ENCODE measurements at places on chromosomes 5 and 9.

DNA sequence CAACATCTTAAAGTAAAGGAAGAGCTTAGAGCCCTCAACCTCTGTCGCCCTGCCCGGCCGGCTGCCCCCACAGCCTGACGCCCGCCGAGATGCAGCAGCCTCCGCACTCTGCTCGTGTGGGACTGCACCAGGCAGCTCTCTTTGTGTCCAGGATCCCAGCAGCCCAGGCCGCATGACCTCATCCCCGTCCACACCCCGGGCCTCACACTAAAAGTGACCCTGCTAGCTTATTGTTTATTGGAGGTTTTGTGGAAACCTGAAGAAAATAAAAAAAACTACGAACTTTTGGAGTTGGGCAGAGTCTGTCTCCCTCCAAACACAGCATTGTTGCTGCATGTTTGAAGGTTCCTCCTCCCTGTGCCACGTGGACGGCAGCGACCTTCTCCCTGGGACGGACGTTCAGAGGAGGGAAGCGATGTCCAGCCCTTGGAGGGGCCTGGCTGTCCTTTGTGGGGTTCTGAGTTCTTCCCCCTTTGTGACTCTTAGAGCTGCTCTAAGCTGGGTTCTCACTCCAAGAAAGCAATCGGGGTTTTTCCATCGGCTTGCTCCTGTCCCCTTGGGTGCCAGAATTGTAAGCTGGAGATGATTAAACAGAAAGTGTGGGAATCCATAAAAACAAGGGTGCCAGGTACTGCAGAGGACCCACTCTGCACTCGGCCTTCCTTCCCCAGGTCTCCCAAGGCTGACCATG lies 103.5 kb upstream of the COL5A1 start:
- DNase-seq, result no peak

DNA sequence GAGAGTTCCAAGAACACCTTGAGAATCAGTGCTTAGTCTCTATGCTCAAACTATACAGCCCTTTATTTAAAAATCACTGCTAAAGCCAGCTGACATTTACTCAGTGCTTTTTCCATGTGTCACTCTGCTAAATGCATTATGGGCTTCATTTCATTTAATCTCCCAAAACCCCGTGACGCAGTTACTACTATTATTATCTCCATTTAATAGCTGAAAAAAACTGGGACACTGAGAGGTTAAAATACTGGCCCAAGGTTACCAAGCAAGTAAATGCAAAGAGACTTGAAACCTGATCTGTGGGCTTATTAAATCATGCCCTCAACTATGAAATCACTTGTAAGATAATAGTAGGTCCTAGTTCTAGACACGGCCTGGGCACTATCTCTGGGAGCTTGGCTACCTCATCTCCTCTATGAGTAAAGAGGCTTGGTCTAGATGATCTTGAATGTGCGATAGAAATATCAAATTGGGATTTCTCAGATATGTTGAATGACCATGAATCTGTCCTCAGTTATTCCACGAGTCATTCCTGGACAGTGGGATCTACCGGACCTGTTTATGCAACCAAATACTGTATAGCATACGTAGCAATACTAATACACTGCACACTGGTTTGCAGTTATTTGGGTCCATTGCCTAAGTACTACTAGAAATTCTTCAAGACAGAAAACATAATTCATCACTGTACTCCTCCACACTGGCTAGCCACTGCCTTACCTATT lies 32.3 kb downstream of the MARCHF11 start:
- no peak for DNase-seq

GRCh38 chr9:94656200-94656599 lies 16.9 kb upstream of the FBP1 start:
- DNase-seq, result peak; percentile 97

- DNase-seq, result no peak
Observed at GRCh38 chr9:129322022-129322621, 144.1 kb upstream of the IER5L start.

DNA sequence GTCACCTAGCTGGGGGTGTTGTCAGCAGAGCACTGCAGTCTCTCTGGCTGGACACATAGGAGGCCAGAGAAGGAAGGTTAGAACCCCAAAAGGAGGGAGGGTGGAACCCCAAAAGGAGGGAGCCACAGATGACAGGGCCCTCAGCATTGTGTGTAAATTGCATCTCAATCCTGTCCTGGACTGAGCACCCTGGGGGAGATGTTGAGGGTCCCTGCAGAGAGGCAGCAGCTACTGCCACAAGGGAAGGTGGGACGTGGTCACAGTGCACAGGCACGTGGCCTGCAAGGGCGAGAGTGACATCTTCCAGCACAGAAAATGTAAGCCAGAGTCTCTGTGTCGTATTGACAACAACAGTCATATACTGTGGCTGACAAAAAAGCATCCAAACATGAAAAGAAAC lies 36.5 kb upstream of the CEP72 start:
- no peak for DNase-seq

- no peak for DNase-seq
Observed at GRCh38 chr5:147467973-147468508, 41.8 kb downstream of the DPYSL3 start.

DNA sequence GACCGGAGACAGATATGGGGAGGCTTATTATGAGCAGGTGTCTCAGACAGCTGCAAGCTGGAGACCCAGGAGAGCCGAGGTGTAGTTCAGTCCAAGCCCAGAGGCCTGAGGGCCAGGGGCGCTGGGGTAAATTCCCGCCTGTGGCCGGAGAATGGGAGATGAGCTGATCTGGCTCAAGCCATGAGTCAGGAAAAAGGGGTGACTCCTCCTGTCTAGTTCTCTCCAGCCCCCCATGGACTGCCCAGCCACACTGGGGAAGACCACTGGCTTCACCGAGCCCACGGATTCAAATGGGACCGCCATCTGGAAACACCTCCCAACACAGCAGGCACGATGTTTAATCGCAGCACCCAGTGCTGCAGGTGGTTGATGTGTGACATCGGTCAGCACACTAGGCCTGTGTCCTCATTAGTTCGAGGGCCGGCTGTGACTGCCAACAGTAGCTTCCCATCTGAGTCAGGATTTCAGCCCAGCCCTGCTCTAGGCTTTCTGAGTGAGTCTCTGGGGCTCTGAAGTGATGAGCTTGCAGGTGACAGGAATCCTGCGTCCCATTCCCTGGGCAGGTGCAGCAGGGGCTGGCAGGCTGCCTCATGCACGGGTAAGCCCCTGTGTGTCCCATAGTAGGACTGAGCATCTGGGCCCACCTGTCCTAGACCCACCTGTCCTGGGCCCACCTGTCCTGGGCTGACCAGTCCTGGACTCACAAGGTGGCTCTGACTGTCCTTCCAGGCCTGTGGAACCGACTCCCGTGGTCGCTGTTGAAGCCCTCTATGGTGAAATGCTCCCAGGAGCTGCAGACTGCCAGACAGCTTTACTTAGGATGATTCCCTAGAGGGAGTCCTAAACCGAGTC lies 49.7 kb downstream of the AHRR start:
- peak; percentile 11 for DNase-seq

- peak; percentile 97 for DNase-seq
Observed at GRCh38 chr9:81689343-81690175, at the start of gene TLE1. Gene TLE1 (minus strand): TSS chr9:81689547. CDS start chr9:81688240, 1,307 bp downstream.

DNA sequence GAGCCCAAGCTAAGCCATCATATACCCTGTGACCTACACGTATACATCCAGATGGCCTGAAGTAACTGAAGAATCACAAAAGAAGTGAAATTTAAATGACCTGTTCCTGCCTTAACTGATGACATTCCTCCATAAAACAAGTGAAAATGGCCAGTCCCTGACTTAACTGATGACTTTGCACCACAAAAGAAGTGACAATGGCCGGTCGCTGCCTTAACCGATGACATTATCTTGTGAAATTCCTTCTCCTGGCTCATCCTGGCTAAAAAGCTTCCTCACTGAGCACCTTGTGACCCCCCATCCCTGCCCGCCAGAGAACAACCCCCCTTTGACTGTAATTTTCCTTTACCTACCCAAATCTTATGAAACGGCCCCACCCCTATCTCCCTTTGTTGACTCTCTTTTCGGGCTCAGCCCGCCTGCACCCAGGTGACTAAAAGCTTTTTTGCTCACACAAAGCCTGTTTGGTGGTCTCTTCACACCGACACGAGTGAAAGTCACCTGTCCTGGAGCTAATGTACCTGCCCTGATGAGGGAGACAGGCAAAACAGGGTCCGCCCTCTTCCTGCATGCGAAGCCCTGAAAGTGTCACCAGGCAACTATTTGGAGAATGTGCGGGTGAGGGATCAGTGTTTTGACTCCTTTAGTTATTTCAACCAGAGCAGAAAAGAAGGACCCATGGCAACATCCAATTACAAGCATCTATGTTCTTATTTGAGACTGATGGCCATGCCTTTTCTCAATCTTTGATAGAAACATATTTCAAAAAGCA lies 266.1 kb downstream of the SMARCA2 start:
- DNase-seq, result no peak

DNA sequence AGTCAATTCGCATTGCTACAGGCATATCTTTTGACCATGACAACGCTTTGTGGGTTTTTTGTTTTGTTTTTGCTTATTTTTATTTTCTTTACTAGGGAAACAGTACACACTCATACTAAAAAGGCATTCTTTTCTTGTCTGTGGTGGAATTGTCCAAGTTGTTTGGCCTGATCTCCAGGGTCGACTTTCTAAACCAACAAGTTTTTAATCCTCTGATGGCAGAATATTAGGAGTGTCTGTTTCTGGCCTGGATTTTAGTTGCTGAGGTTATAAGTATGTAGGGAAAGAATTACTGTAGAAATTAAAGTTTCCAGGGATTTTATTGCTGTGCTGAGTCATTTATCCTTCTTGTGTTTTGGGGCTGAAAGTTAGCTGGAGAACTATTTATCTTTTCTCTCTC lies 218.5 kb downstream of the TAF11L14 start:
- DNase-seq, result no peak

GRCh38 chr9:36868586-36869282 lies 165.3 kb downstream of the PAX5 start:
- DNase-seq, result no peak

DNA sequence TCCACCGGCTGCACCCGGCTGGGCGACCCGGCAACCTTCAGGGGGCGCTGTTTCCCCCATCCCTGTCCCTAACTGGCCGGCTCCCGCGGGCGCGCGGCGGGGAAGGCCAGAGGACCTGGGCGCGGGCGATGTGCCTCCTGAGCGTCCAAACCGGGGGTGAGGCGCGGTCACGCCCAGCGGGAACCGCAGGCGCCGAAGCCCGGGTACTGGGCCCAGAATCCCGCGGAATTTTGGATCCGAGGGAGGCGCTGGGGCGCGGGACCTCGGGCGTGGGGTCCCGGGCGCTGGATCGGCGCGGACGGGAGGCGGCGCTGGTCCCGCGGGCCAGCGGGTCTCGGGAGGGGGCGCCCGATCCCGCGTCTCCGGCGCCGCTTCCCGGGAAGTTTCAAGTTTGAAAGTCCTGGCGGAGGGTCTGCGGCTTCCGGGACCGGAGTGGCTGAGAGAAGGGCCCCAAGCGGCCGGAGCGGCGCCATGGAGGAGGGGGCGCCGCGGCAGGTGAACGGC lies at the start of gene PKN3:
Gene PKN3, plus strand, starts transcription at position 59 of the 504 bp plus-strand sequence. Its CDS starts 413 bp downstream, at position 472.
- peak; percentile 72 for DNase-seq

DNA sequence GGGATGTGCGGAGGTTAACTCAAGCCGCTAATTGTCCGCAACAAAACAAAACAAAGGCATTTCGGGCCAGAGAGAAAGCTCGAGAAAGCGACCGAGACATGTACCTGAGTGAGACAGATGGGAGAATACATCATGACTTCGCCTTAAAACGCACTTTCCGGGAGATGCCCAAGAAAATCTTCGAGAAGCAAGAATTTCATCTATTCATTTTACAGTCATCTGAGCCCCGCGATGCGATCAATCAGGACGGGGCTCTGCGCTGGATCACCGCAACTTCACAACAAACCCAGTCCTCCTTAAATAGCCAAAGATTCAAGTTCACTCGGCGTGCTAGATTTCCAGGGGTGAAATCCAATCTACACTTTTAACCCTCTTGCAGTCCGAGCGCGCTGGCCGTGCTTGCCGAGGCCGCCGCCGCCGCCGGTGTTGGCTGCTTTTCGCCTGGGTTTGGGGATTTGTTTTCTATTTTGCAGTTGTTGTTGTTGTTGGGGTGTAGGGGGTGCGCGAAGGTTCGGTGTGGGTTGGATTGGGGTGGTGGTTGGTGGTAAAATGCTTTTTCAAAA lies 482 bp downstream of the NFIB start:
- DNase-seq, result no peak

GRCh38 chr5:14829396-14829795 lies 42.2 kb downstream of the ANKH start:
- no peak for DNase-seq

GRCh38 chr5:93677359-93677891 lies 64.0 kb downstream of the POU5F2 start:
- DNase-seq, result no peak

GRCh38 chr9:3023449-3023848 lies 179.6 kb upstream of the PUM3 start:
- no peak for DNase-seq

GRCh38 chr5:15835514-15835913 lies 335.5 kb downstream of the FBXL7 start:
- DNase-seq, result no peak

- no peak for DNase-seq
Observed at GRCh38 chr5:134153657-134154056, 23.1 kb downstream of the SKP1 start.

GRCh38 chr5:25029004-25029403 lies 384.2 kb upstream of the CDH10 start:
- no peak for DNase-seq

DNA sequence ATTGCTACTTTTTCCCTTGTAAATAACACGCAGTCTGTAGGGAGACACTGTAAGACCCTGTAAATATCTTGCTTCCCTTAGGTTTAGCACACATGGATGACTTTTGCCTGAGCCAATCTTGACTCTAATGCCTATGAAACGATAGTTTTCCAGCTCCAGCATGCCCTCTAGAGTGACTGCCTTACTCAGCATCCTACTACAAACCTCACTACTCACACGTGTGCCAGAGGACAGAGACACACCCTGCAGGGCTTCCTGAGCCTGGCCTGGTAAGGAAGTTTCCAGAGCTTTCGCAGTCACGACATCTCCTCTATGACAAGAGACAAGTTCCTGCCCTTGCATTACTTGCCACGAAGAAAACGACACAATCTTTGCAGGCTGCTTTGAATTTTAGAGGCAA lies 138.1 kb downstream of the ATPSCKMT start:
- peak; percentile 42 for DNase-seq
